Kidney epithelial cell (primary cell): ENCODE measurements at places on chromosomes 4 and X. TPM values are rescaled to one million over a fixed set of nuclear protein-coding genes. Genes with fewer than 3 reads are reported as not detected.

The VEGFC gene
- 5.0 and 6.2 TPM in 2 replicates for total RNA-seq

GRCh38 chr4:82138374-82138773 lies 235.4 kb downstream of the HNRNPD start:
- no peak for DNase-seq

- DNase-seq, result peak; percentile 5
These were observed 1995.9 kb downstream of the C4orf33 start for GRCh38 chr4:131091896-131092295.

DNA sequence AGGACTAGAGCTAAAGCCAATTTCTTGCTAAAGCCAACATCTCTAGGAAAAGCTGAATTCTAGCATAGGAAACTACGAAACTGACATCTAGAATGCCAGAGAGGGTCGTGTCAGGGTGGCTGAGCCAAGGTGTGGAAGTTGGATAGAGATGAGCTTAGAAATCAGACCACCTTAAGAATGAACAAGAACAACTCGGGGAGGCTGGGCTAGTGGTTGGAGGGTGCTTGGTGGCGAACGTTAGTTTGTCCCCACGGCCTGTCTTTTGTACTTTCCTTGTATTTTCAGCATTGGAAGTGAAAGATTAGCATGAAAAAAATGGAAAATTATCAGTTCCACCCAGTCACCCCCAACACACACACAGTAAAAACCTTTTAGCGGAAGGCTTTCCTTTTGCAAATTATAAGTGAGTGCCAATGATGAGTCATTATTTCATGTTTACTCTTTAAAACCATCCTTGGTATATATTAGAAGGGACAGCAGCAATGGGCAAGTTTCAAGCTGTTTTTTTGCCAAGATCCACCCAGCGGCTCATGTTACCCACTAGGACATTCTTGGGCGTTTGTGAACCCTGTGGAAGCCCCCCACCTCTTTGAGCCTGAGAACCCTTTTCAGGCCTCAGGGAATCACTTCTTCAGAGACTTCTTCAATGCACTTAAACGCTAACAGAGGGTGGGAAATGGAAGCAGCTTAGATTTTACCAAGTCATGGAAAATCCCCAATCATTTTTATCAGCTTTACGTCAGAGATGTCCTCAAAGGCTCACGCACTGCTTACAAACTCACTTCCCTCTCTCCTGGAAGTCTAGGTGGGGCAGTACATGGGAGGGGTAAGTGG lies 4.9 kb upstream of the PPEF1 start:
- DNase-seq, result no peak

GRCh38 chrX:112688242-112688641 lies 8.5 kb upstream of the LHFPL1 start:
- DNase-seq, result no peak
